ENCODE measurements at places on chromosomes 7 and 10. TPM values are rescaled to one million over a fixed set of nuclear protein-coding genes. Genes with fewer than 3 reads are reported as not detected.

DNA sequence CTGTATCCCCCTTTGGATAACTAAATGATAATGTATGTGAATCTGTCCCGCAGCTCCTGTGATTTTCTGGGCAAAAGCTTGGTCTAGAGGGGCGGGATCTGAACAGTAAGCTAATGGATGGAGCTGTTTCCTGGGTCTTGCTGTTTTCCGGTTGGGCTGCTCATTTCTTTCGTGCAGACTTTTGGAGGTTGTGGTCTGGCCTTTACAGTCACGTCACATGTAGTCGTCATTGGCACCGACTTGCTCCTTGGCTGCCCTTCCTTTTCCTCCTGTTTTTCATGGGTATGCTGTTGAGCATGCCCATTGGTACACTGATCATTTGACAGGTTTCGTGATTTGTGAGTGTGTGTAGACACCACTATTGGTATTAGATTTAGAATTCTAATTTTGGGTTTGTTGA, 2.0 kb downstream of the FBH1 start:
- H3K4me3 ChIP-seq = no peak overlapping the region
- peaks cover 25% of the 10 kb centered on the region for H3K36me3 ChIP-seq
- no peak overlapping the region for H3K27ac ChIP-seq
- no peaks in the 10 kb centered on the region for H3K27me3 ChIP-seq

GRCh38 chr7:69067397-69067796, 530.9 kb upstream of the AUTS2 start:
- H3K4me1 ChIP-seq = no peaks in the 10 kb centered on the region
- DNase-seq = peak; percentile 57
- no peaks in the 10 kb centered on the region for H3K36me3 ChIP-seq

DNA sequence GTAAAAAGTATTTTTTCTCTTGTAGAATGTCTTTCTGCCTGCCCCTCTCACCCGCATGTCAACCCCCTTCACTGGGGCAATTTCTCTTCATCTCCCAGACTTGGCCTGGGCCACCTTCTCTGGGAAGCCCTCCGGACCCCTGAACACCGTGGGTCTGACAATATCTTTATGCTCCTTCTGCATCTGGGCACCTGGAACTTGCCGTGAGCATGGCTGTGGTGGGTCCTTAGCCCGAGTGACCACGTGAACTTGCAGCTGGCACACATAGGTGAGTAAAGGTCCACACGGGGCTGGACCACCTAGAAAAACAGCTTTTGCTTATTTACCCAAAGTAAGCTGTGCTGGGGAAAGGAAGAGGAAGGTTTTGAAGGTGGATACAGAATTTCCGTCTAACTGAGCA, 600.2 kb downstream of the DNAJB6 start:
- no peaks in the 10 kb centered on the region for H3K27me3 ChIP-seq
- H3K4me3 ChIP-seq = no peak overlapping the region
- no peaks in the 10 kb centered on the region for H3K4me1 ChIP-seq
- no peak overlapping the region for H3K27ac ChIP-seq

- no peaks in the 10 kb centered on the region for H3K36me3 ChIP-seq
- H3K4me3 ChIP-seq = no peak overlapping the region
- H3K4me1 ChIP-seq = no peaks in the 10 kb centered on the region
- no peaks in the 10 kb centered on the region for H3K27me3 ChIP-seq
- no peak overlapping the region for H3K27ac ChIP-seq
Measured at GRCh38 chr10:75982611-75983369, 551.4 kb downstream of the LRMDA start.

- H3K36me3 ChIP-seq = no peaks in the 10 kb centered on the region
- DNase-seq = peak; percentile 58
Measured at GRCh38 chr10:110398419-110399105, 93.8 kb upstream of the SMNDC1 start.

DNA sequence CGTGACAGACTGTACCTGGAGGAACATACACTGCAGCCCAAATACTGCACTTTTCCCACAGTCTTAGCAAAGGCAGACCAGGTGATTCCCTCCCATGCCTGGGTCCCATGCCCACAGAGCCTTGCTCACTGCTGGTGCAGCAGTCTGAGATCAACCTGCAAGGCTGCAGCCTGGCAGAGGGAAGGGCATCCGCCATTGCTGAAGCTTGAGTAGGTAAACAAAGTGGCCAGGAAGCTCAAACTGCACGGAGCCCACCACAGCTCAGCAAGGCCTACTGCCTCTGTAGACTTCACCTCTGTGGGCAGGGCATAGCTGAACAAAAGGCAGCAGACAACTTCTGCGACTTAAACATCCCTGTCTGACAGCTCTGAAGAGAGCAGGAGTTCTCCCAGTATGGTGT, 597.8 kb upstream of the MBL2 start:
- H3K27ac ChIP-seq = no peak overlapping the region
- no peaks in the 10 kb centered on the region for H3K4me1 ChIP-seq
- no peak for DNase-seq
- no peaks in the 10 kb centered on the region for H3K27me3 ChIP-seq
- H3K4me3 ChIP-seq = no peak overlapping the region
- H3K36me3 ChIP-seq = no peaks in the 10 kb centered on the region

GRCh38 chr10:70481105-70481504, 2.5 kb downstream of the PALD1 start:
- peak overlapping the region; percentile 71 for H3K4me3 ChIP-seq
- peaks cover 64% of the 10 kb centered on the region for H3K4me1 ChIP-seq
- DNase-seq = no peak
- peaks cover 5% of the 10 kb centered on the region for H3K27me3 ChIP-seq
- peaks cover 9% of the 10 kb centered on the region for H3K36me3 ChIP-seq
- H3K27ac ChIP-seq = peak overlapping the region; percentile 81

- no peak overlapping the region for H3K4me3 ChIP-seq
- no peaks in the 10 kb centered on the region for H3K4me1 ChIP-seq
- H3K36me3 ChIP-seq = no peaks in the 10 kb centered on the region
- DNase-seq = no peak
- H3K27me3 ChIP-seq = no peaks in the 10 kb centered on the region
Measured at GRCh38 chr10:71685554-71686232, 33.9 kb downstream of the C10orf105 start.

The CUEDC2 gene
- total RNA-seq = 41.2 TPM

- DNase-seq = no peak
- no peak overlapping the region for H3K27ac ChIP-seq
- no peak overlapping the region for H3K4me3 ChIP-seq
- no peaks in the 10 kb centered on the region for H3K4me1 ChIP-seq
- H3K27me3 ChIP-seq = no peaks in the 10 kb centered on the region
Measured at GRCh38 chr7:17462131-17462631, 163.7 kb downstream of the AHR start.

The PNLIPRP3 gene
- total RNA-seq = not detected

The LRRC18 gene
- total RNA-seq = 3.3 TPM

DNA sequence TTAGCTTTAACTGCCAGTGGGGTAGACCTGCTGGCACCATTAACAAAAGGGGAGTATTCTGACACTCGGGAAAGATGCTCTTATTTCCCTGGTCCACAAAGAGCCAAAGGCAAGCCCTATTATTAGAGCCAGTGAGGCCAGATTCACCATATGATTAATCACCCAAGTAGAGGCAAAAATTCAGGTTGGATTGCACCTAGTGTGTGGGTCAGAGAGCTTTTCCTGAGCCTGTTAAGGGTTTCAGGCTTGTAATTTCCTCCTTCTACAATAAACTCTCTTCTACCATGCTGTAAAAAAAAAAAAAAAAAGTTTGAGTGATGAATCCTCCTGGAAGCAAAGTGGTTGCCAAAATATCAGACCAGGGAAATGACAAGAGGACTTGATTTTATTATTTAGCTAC, 163.5 kb downstream of the MBL2 start:
- DNase-seq = no peak
- no peak overlapping the region for H3K4me3 ChIP-seq
- no peaks in the 10 kb centered on the region for H3K27me3 ChIP-seq
- H3K27ac ChIP-seq = no peak overlapping the region
- no peaks in the 10 kb centered on the region for H3K36me3 ChIP-seq

GRCh38 chr7:69651101-69651590, 52.9 kb downstream of the AUTS2 start:
- H3K27ac ChIP-seq = no peak overlapping the region
- no peaks in the 10 kb centered on the region for H3K36me3 ChIP-seq
- H3K4me3 ChIP-seq = no peak overlapping the region

DNA sequence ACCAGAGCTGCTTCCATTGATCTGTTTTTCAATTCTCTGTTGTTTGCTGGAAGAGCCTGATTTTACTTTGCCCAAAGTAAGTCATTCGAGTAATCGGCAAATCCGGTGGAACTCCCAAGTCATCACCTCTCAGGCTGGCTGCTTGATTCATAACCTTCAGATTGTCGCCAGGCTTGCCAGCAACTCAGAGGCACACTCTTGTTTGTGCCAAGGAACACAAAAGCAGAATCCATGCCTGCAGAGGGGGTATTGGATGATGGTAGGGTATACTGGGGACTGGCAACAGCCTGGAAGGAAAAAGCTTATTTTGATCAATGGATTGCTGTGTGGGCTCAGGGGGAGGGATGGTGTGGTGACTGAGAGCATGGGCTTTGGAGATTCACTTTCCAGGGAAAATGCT, 542.4 kb downstream of the SORCS3 start:
- DNase-seq = no peak
- H3K36me3 ChIP-seq = no peaks in the 10 kb centered on the region
- no peak overlapping the region for H3K27ac ChIP-seq
- no peaks in the 10 kb centered on the region for H3K4me1 ChIP-seq

DNA sequence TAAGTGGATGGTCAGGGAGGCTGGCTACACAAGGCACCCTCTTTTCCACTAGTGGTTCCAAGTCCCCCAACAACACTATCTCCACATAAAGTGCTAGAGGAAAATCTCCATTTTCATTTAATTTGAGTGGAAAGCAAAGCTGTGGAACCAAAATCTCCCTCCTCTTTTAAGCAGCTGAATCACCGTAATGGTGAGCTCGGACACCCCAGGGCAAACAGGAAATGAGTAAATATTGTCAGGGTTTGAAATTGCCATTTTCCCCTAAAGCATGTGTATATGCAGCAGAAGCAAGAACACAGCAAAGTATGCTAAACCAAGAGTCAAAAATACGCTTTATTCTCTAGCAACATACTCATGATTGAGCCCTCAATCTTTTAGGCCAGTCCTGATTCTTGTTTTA, 143.7 kb downstream of the GPAM start:
- H3K36me3 ChIP-seq = no peaks in the 10 kb centered on the region
- H3K4me3 ChIP-seq = no peak overlapping the region
- DNase-seq = no peak
- H3K27ac ChIP-seq = no peak overlapping the region
- no peaks in the 10 kb centered on the region for H3K4me1 ChIP-seq

DNA sequence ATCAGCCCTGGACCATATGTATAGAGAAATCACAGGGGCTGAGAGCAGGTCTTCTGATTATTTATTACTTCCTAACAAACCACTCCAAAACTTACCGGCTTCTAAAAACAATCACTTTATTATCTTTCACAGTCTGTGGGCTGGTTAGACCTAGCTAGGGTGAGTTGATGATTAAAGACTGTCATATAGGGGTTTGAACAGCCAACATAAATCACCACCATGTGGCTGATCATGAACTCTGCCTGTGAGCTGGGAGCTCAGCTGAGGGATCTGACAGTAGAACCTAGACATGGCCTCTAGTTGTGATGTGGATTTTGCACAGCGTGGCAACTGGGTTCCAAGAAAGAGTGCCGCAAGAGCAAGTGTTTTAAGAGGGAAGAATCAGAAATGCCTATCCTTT, 305.4 kb downstream of the CSTF2T start:
- H3K27me3 ChIP-seq = no peaks in the 10 kb centered on the region
- no peak overlapping the region for H3K27ac ChIP-seq
- H3K36me3 ChIP-seq = no peaks in the 10 kb centered on the region
- peaks cover 13% of the 10 kb centered on the region for H3K4me1 ChIP-seq
- no peak overlapping the region for H3K4me3 ChIP-seq

GRCh38 chr10:89556600-89556999, 21.2 kb upstream of the SLC16A12 start:
- H3K4me3 ChIP-seq = no peak overlapping the region
- H3K36me3 ChIP-seq = no peaks in the 10 kb centered on the region
- H3K27ac ChIP-seq = no peak overlapping the region
- H3K4me1 ChIP-seq = no peaks in the 10 kb centered on the region

The CELF2 gene
- total RNA-seq = 106 TPM

DNA sequence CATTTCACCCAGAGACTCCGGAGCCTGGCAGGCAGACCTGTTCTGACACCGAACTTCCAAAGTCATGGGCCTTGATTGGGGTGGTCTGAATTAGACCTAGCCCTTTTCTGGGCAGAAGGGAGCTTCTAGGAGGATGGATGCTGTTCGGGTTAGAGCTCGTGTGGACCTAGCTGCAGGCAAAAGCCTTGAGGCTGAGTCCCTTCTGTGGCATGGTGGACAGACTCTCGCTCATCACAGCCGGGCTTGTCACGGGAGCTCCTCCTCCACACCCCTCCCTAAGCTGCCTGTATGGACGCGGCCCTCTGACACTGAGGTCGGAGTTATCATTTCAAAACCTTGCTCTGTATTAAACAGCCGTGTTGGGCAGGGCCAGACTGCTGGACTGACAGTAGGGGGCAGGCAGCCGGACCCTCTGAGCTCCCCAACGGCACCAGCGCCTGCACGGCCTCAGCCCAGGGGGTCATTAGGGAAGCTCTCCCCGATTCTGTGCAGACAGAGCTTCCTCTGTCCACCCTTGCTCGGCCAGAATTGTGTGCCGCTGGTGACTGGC, 2.2 kb downstream of the IRF5 start:
- peak; percentile 60 for DNase-seq
- H3K4me3 ChIP-seq = peak overlapping the region; percentile 68
- peak overlapping the region; percentile 78 for H3K27ac ChIP-seq
- H3K27me3 ChIP-seq = peaks cover 33% of the 10 kb centered on the region

GRCh38 chr7:116527521-116527920, 2.7 kb downstream of the CAV1 start:
- peak overlapping the region; percentile 92 for H3K27ac ChIP-seq
- DNase-seq = no peak
- H3K4me1 ChIP-seq = peaks cover 27% of the 10 kb centered on the region
- peaks cover 10% of the 10 kb centered on the region for H3K27me3 ChIP-seq

GRCh38 chr10:47165168-47165710, 134.8 kb upstream of the GDF10 start:
- H3K4me1 ChIP-seq = peaks cover 32% of the 10 kb centered on the region
- H3K27ac ChIP-seq = peak overlapping the region; percentile 81
- H3K36me3 ChIP-seq = no peaks in the 10 kb centered on the region
- no peak for DNase-seq

- H3K36me3 ChIP-seq = no peaks in the 10 kb centered on the region
- peaks cover 46% of the 10 kb centered on the region for H3K4me1 ChIP-seq
- peaks cover 33% of the 10 kb centered on the region for H3K27me3 ChIP-seq
- H3K27ac ChIP-seq = peak overlapping the region; percentile 78
- no peak overlapping the region for H3K4me3 ChIP-seq
Measured at GRCh38 chr7:128936798-128937197, 929 bp upstream of the IRF5 start.

- no peak overlapping the region for H3K4me3 ChIP-seq
- peaks cover 10% of the 10 kb centered on the region for H3K4me1 ChIP-seq
- H3K27me3 ChIP-seq = no peaks in the 10 kb centered on the region
- no peak for DNase-seq
Measured at GRCh38 chr7:240887-241421, 48.6 kb downstream of the FAM20C start.
